ENCODE measurements at places on chromosomes 11 and 22. TPM values are rescaled to one million over a fixed set of nuclear protein-coding genes. Genes with fewer than 3 reads are reported as not detected.
A peak's percentile ranks its signal among the peaks of the same experiment; 100 is the strongest.

Gene MYO18B
- total RNA-seq: 178 TPM

DNA sequence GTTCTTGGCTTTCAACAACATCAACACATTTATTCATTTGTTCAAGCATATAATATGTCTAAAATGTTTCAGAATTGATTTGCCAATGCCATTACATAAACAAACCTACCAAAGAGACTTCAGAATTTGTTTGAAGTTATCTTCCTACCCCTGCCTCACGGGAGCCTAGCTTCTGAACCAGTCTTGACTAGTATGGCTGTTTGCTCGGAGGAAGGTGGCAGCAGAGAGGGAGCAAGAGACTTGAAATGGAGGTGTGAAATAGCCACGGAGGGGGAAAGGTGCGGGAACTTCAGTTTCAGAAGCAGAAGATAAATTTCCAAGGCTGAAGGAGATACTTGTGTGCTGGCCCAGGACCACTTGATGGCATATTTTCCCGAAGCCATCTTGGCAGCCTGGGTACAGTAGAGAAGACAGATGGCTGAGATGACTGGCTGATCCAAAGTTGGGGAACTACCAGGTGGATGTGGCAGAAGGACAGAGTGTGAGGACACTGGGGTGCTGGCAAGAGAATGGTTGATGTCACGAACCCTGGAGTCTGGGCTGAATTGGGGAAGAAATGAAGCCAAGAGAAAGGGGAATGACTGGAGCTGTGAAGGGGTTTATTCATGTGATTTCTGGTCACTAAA is 14.0 kb upstream of the MTCH2 start:
- no peaks in the 10 kb centered on the region for H3K36me3 ChIP-seq
- H3K27ac ChIP-seq: no peak overlapping the region
- no peak overlapping the region for H3K4me3 ChIP-seq

Gene DNAJB13
- total RNA-seq: 0.24 TPM

Gene TFIP11
- total RNA-seq: 17.4 TPM

Gene DERL3
- 46.9 TPM for total RNA-seq

Gene MMP11
- 38.2 TPM for total RNA-seq

DNA sequence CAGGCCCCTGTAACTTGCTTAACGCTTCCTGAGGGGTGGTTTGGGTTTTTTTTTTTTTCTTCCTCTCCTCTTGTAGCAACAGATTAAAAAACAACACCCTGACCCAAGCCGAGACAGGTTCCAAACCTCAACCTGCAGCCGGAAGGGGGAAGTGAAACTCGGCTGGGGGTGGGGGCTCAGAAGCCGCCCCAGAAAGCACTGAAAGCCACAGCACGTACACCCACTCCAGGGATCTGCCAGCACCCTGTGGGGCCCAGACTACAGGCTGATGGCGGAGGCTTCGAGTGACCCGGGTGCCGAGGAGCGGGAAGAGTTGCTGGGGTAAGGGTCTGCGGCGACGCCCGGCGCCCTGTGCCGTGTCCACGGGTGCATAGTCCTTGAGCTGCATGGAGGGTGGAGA is at the start of gene LSP1:
Gene LSP1, plus strand, starts transcription at position 208 of the 400 bp plus-strand sequence. Its CDS starts 61 bp downstream, at position 269.
- no peak within 1 kb of the TSS for H3K4me3 ChIP-seq
- no peaks in the 10 kb centered on the region for H3K36me3 ChIP-seq
- no peaks in the 10 kb centered on the region for H3K4me1 ChIP-seq
- DNase-seq: no peak
- H3K27me3 ChIP-seq: no peaks in the 10 kb centered on the region
- H3K27ac ChIP-seq: no peak within 1 kb of the TSS

Gene NXPE4
- total RNA-seq: not detected

Gene SEPTIN3
- 3.9 TPM for total RNA-seq

GRCh38 chr11:120682866-120683265 is 171.3 kb downstream of the GRIK4 start:
- H3K4me3 ChIP-seq: no peak overlapping the region
- H3K36me3 ChIP-seq: no peaks in the 10 kb centered on the region
- peaks cover 25% of the 10 kb centered on the region for H3K27me3 ChIP-seq
- H3K27ac ChIP-seq: no peak overlapping the region

DNA sequence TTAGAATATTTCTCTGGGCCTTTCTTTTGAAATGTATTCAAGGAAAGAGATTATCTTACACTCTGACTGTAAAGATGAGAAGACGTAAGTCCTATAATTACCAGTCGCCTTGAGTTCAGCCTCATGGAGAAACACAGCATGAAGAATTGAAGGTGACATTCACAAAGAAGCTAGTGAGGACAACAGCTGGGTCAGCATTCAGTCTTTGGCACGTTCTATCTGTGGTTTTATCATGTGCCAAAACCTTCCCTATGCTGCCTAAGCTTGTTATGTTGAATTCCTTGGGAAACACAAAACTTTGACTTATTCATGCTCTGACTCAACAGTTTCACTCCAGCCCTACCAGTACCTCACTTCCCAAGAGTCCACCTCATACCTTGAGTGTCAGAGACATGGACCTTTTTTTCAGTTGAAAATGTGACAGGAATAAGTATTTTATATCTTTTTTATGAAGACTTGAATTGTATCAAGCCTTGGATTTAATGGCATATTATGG is 198.8 kb upstream of the KIRREL3 start:
- no peaks in the 10 kb centered on the region for H3K36me3 ChIP-seq
- H3K4me1 ChIP-seq: peaks cover 2% of the 10 kb centered on the region
- DNase-seq: no peak
- no peak overlapping the region for H3K27ac ChIP-seq

DNA sequence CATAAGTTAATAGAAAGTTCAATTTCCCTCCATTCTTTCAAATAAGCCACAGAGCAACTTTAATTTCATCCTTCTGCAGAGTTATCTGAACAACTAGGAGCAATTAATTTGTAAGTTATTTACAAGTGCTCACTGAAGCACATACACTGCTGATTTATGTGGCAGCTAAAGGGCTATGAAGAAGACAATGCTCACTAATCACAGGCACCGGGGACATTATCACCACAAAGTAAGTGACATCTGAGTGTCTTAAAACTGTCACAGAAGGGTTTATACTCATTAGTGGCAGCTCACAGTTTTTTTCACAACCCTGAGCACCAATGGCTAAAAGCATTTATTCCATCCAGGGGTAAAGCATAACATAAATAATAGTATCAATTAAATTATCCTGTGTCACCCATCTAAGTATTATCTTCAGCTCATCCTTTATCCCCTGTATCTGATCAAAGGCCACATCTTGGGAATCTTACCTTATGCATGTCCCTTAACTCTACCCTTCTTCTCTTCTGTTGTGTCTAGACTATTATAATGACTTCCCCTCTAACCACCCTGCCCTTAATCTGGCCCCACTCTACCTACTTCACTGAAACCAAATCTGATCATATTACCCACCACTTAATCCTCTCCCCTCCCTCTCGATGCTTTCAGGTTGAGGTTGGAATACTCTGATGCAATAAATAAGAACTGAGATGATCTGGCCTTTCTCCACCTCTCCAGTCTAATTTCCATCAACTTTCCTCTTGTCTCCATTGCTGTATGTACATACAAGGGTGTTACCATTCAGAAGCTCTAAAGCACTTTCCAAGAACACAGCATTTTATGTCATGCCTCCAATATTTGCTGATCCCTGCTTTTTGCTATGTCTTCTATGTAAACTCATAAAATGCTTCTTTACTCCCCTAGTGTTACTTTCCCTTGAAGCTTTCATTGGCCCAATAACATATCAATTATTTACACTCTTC is 252.7 kb downstream of the CASP12 start:
- H3K27me3 ChIP-seq: no peaks in the 10 kb centered on the region
- no peak overlapping the region for H3K27ac ChIP-seq
- DNase-seq: no peak

- no peaks in the 10 kb centered on the region for H3K36me3 ChIP-seq
- no peaks in the 10 kb centered on the region for H3K27me3 ChIP-seq
- DNase-seq: peak; percentile 83
- peaks cover 30% of the 10 kb centered on the region for H3K4me1 ChIP-seq
- peak overlapping the region; percentile 12 for H3K27ac ChIP-seq
Measured at GRCh38 chr11:72831521-72832300, 17.5 kb downstream of the ATG16L2 start.

DNA sequence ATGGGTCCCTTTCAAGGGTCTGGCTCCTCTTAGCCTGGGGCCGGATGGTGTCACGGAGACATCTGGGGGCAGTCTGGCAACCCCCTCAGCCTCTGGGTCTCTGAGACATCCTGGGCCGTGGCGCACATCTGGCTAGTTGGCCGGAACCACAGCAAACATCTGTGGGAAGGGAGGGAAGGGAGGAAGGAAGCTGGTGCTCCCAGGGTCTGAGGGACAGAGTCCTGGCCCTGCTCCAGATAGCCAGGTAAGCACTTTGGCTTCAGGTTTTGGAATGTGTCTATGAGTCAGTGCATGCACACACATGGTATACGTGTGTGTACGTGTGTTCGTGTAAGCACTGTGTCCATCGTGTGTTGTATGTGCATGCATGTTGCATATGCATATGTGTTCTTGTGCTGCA is 225.1 kb downstream of the MN1 start:
- DNase-seq: no peak
- H3K4me1 ChIP-seq: peaks cover 3% of the 10 kb centered on the region
- no peaks in the 10 kb centered on the region for H3K36me3 ChIP-seq

DNA sequence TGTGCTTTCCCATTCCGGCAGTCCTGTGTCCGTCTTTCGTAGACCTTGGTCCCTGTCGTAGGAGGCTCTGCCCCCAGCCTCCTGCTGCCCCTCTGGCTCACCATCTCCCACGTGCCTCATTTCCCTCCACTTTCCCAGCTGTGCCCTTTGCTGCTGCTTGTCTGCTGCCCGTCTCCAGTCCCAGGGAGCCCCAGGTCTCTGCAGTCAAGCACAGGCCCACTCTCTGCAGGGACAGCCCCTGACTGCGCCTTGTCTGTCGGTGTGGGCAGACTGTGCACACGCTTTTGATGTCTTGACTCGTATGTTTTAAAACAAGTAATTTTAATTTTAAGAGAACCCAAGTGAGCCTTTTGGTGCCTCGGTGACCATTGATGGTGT is 12.4 kb downstream of the DGCR8 start:
- no peaks in the 10 kb centered on the region for H3K27me3 ChIP-seq
- H3K27ac ChIP-seq: no peak overlapping the region
- no peaks in the 10 kb centered on the region for H3K4me1 ChIP-seq
- DNase-seq: no peak

- H3K4me1 ChIP-seq: peaks cover 16% of the 10 kb centered on the region
- H3K27me3 ChIP-seq: no peaks in the 10 kb centered on the region
- H3K4me3 ChIP-seq: no peak overlapping the region
- DNase-seq: no peak
- no peaks in the 10 kb centered on the region for H3K36me3 ChIP-seq
Measured at GRCh38 chr11:67269401-67270255, 3.4 kb downstream of the GRK2 start.

DNA sequence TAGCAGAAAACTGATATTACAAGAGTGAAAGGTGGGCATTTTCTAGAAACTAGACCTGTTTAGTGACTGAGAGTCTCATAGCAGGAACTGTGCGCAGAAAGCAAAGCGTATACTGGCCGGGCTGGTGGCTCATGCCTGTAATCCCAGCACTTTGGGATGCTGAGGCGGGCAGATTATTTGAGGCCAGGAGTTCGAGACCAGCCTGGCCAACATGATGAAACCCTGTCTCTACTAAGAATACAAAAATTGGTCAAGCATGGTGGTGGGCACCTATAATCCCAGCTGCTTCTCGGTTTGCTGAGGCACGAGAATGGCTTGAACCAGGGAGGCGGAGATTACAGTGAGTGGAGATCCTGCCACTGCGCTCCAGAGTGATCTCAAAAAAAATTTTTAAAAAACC is 1.8 kb upstream of the NUP98 start:
- no peak overlapping the region for H3K4me3 ChIP-seq
- peaks cover 6% of the 10 kb centered on the region for H3K4me1 ChIP-seq
- H3K27ac ChIP-seq: no peak overlapping the region
- DNase-seq: no peak

Gene OR52B4
- total RNA-seq: not detected

GRCh38 chr22:41596776-41597634 is 7.4 kb upstream of the PMM1 start:
- peak; percentile 68 for DNase-seq
- no peaks in the 10 kb centered on the region for H3K36me3 ChIP-seq
- H3K27ac ChIP-seq: peak overlapping the region; percentile 84

GRCh38 chr11:11215944-11216343 is 137.1 kb downstream of the CSNK2A3 start:
- H3K4me1 ChIP-seq: no peaks in the 10 kb centered on the region
- H3K36me3 ChIP-seq: no peaks in the 10 kb centered on the region
- no peak overlapping the region for H3K4me3 ChIP-seq
- DNase-seq: no peak

Gene NXPE1
- not detected for total RNA-seq

DNA sequence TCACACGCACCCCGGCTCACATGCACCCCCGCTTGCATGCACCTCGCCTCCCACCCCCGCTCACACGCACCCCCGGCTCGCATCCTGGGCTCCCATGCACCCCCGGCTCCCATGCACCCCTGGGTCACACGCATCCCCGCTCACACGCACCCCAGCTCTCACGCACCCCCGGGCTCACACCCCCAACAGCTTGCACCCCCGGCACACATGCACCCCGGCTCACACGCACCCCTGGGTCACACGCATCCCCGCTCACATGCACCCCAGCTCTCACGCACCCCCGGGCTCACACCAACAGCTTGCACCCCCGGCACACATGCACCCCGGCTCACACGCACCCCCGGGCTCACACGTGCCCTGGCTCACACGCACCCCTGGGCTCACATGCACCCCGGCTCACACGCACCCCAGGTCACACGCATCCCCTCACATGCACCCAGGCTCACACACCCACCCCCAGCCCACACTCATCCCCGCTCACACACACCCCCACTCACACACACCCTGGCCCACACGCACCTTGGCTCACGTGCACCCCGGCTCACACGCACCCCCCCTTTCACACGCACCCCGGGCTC is 16.2 kb downstream of the TSPAN4 start:
- H3K4me3 ChIP-seq: no peak overlapping the region
- no peak for DNase-seq
- no peaks in the 10 kb centered on the region for H3K36me3 ChIP-seq
- H3K4me1 ChIP-seq: peaks cover 6% of the 10 kb centered on the region
- H3K27me3 ChIP-seq: no peaks in the 10 kb centered on the region
- H3K27ac ChIP-seq: no peak overlapping the region

DNA sequence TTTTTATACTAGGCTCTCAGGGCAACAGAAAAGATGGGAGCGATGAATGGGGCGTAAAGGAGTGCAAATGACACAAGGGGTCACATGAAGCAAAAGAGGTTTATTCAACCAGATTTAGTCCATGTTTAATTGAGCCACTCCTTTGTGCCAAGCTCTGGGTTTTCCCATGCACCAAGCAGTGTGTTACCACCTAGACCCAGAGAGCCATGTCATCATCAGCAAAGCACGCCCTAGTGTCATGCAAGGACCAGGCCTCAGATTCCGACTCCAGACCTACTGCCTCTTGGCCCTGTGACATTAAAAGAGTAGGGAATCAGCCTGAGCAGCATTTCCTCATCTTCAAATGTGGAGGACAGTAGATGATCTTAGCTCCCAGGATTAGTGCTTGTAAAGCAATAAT is 1.1 kb upstream of the IGLL5 start:
- H3K27me3 ChIP-seq: no peaks in the 10 kb centered on the region
- H3K27ac ChIP-seq: no peak overlapping the region
- H3K4me3 ChIP-seq: no peak overlapping the region
- no peaks in the 10 kb centered on the region for H3K4me1 ChIP-seq
- no peak for DNase-seq
- H3K36me3 ChIP-seq: no peaks in the 10 kb centered on the region
